ENCODE measurements at places on chromosomes 4 and X.

GRCh38 chr4:63348735-63349673 lies 1060.2 kb downstream of the TECRL start:
- no peak for DNase-seq

DNA sequence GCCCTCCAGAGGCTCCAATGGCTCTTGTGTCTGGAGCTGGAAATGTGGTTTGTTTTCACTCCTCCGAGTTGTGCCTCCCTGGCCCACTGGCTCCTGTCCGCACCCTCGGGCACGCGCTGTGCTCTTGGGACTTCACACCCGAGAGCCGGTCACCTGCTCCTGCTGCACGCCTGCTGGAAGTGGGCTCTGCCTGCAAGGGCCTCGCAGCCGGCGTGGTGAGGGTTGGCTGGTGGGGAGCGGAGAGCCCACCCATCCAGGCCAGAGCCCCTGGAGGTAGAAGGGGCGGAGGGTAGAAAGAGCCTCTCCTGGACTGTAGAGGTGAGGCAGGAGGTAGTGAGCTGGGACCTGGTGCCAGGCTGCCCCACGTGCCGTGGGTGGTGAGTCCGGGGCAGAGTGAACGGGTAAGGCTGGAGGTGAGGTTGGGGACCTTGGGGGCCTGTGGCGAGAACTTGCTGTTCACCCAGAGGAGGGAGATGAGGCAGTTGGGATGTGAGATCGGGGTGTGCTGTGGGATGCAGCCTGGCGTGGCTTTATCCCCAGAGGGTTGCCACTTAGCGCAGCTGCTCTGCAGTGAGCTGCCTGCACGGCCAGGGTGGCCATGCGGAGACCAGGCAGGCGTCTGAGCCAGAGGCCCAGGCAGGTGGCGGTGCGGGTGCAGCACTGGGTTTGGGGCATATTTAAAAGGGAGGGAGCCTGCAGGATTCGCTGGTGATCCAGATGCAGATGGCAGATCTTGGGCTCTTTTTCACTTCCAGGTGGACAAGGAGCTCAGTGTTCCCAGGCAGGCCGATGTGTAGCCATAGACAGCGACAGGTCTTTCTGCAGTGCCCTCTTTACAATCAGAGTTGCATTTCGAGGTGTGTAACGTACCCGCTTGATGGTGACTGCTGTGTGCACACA lies 48.8 kb downstream of the PCGF3 start:
- no peak for DNase-seq

DNA sequence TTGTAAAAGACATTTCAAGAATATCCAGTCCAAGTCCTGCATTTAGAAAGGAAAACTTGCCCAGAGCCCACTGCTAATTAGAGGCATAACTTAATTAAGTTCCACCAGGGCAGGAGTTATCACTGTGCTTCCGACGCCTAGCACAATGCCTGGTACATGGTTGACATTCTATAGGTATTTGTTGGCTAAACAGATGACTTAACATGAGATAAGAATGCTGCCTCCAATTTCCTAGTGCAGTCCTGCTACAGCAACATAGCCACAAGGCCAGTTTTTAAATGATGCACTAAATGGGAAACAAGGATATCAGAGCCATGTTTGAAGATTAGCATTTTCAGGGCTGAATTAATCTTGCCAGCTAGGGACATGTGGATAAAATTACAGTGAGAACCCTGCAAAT lies 164.1 kb downstream of the RASL11B start:
- DNase-seq = no peak

GRCh38 chr4:110619463-110620247 lies 3.2 kb downstream of the PITX2 start:
- no peak for DNase-seq

DNA sequence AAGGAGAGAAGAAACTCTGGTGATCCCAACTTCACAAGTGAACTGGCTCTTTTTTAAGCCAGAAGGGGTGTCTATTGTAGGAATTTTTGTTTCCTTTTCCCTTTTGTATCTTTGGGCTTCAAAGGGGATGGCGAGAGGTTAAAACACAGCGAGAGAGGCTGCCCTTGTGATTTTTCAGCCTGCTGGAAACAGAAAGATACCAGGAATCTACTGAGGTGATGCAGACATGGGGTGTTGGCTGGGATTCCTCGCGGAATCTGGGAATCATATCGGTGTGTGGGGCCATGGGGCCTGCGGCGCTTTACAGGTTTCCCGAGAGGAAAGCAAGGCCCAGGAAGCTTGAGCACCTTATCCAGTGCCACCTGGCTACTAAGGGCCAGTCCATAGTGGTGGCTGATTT lies 99.4 kb upstream of the STX18 start:
- no peak for DNase-seq

DNA sequence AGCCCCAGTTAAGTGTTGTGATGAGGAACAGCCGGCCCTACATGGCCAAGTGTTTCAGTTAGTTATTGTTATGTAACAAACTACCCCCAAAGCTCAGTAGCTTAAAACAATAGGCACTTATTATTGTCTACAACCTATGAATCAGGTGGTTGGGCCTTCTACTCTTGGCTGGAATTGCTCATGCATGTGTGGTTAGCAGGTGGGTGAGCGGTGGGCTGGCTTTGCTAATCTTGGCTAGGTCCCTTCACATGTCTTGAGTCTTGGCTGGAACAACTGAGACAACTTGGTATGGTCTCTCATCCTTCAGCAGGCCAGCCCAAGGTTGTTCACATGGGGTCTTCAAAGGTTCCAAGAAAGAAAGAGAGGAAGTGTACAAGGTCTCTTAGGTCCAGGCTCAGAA lies 54.5 kb upstream of the CHRNA9 start:
- DNase-seq = peak; percentile 62

- DNase-seq = no peak
These were observed 50.3 kb downstream of the STPG2 start for GRCh38 chr4:98092833-98093439.

DNA sequence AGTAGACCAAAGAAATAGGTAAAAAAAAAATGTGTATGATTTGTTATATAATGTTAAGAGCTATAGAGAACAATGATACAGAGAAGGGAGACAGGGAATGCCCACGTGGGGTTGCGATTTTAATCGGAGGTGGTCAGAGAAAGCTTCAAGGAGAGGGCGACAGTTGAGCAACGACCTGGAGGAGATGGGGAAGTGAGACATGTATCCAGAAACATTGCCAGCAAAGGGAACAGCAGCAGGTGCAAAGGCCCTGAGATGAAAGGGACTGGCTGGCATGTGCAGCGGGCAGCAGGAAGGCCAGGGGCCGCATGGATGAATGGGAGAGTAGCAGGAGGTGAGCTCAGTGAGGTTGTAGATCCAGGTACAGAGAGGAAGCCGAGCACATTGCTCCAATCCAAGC lies 32.9 kb downstream of the NIPAL1 start:
- DNase-seq = no peak

GRCh38 chrX:34487364-34487763 lies 169.7 kb downstream of the TMEM47 start:
- no peak for DNase-seq

- DNase-seq = no peak
These were observed 115.1 kb downstream of the CAMK2D start for GRCh38 chr4:113646442-113646822.

All from activated CD8-positive, alpha-beta memory T cell treated with anti-CD3 and anti-CD28 coated beads, Interleukin-2, amount 50 U/mL, for 4 hours (primary cell).